A549 treated with AZD2906 at 1 μM for 4 hours (cell line): ENCODE measurements at places on chromosomes 4 and X. TPM values are rescaled to one million over a fixed set of nuclear protein-coding genes. Genes with fewer than 3 reads are reported as not detected.

The SMIM20 gene
- total RNA-seq = 22.1 to 27.3 TPM (median 24.3 TPM) in 5 replicates

The ARR3 gene
- not detected in 5 replicates for total RNA-seq

The GPR101 gene
- 0.06 TPM in 1 of 5 replicates, not detected in the others for total RNA-seq

The HPGD gene
- total RNA-seq = 76.8 to 98.7 TPM (median 83.9 TPM) in 5 replicates

The ODAM gene
- not detected in 5 replicates for total RNA-seq

The SHROOM4 gene
- not detected in 5 replicates for total RNA-seq

The XAGE5 gene
- not detected in 5 replicates for total RNA-seq

The GJB1 gene
- total RNA-seq = 0.07 to 0.09 TPM in 2 of 5 replicates, not detected in the others

The YIPF7 gene
- not detected in 5 replicates for total RNA-seq

The RASGEF1B gene
- total RNA-seq = 0.03 to 0.06 TPM in 2 of 5 replicates, not detected in the others

The SOWAHD gene
- total RNA-seq = 0.06 to 0.18 TPM (median 0.13 TPM) in 4 of 5 replicates, not detected in the other

The FGFR3 gene
- total RNA-seq = 1.2 to 2.7 TPM (median 2.1 TPM) in 5 replicates

The NUDT10 gene
- total RNA-seq = 1.1 to 1.9 TPM (median 1.4 TPM) in 5 replicates

The SPATA4 gene
- total RNA-seq = 0.13 to 0.45 TPM (median 0.24 TPM) in 5 replicates

The CLDN34 gene
- total RNA-seq = not detected in 5 replicates

The POLN gene
- total RNA-seq = 0.44 to 0.80 TPM (median 0.57 TPM) in 5 replicates

The GABRQ gene
- 0.15 to 0.24 TPM (median 0.21 TPM) in 5 replicates for total RNA-seq

The LUZP4 gene
- total RNA-seq = not detected in 5 replicates

The ATOH1 gene
- not detected in 5 replicates for total RNA-seq

The PGAM4 gene
- 0.12 to 0.77 TPM (median 0.30 TPM) in 5 replicates for total RNA-seq

The SPON2 gene
- 0.38 to 0.91 TPM (median 0.43 TPM) in 5 replicates for total RNA-seq

The RASL11B gene
- total RNA-seq = 0.13 to 0.20 TPM (median 0.14 TPM) in 5 replicates

The FSTL5 gene
- 0.03 to 0.07 TPM (median 0.05 TPM) in 3 of 5 replicates, not detected in the others for total RNA-seq

The OTC gene
- not detected in 5 replicates for total RNA-seq

The RNF150 gene
- 0.18 to 0.52 TPM (median 0.32 TPM) in 5 replicates for total RNA-seq

The TXK gene
- total RNA-seq = 0.08 to 0.18 TPM (median 0.16 TPM) in 5 replicates

The TKTL1 gene
- total RNA-seq = 0.06 to 0.29 TPM (median 0.08 TPM) in 5 replicates
